ENCODE measurements at places on chromosomes 4 and X.

DNA sequence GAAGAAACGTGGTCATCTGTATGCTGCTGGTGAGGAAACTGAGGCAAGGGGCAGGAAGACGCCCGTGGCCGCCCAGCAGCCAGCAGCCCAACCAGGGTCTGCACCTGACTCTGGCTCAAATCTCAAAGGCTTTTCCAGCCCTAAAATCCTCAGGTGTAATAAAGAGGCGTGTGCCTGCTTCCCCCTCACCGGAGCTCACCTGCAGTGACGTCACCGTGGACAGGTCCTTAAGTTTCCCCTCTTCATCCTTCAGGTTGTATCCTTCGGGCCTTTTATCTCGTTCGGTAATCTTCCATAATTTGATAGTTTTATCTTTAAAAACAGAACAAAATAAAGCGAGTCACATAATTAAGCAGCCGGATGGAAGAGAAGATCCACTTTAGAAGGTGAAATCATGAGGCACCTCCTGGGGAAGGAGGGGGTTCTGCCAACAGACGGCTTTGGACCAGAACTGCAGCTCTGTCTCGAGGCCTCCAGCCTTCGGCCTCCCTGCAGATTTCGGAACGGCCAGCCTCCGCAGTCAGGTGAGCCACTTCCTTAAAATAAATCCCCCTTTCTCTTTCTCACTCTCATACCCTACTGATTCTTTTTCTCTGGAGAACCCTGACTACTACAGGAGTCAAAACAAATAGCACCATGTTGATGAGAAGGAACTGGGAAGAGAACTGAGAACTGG is 96.7 kb downstream of the PPP2R2C start:
- DNase-seq = no peak

- DNase-seq = no peak
Measured at GRCh38 chr4:112109360-112110058, 35.7 kb upstream of the FAM241A start.

DNA sequence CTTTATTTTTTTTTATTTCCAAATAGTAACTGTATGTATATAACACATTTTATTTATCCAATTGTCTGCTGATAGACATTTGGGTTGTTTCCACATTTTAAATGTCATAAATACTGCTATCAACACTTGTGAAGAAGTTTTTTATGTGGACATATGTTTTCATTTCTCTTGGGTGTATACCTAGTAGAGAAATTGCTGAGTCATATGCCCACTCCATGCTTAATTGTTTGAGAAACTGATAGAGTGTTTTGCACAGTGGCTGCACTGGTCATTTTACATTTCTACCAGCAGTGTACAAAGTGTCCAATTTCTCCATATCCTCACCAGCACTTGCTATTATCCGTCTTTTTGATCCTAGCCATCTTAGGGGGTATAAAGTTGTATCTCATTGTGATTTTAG is 567.8 kb downstream of the GBA3 start:
- DNase-seq = no peak

DNA sequence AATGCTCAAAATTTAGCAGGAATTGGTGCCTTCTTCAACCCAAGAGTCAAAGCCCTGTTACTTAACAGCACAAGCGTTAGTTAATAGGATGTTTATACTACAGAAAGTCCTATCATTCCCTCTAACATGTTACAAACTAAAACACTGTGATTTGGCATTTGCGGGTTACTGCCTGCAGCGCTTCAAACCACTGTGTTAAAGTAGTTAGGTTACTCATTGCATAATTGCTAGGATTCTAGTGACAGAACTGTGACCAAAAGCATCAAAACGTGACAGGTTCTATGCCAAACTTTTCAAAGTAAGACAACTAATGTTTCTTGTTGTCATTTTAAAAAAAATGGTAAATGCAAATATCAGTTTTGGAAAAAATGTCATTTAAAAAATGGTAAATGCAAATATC is 442.8 kb upstream of the ZFP42 start:
- no peak for DNase-seq

- DNase-seq = peak; percentile 55
Measured at GRCh38 chr4:2469192-2469984, 482 bp downstream of the RNF4 start.

DNA sequence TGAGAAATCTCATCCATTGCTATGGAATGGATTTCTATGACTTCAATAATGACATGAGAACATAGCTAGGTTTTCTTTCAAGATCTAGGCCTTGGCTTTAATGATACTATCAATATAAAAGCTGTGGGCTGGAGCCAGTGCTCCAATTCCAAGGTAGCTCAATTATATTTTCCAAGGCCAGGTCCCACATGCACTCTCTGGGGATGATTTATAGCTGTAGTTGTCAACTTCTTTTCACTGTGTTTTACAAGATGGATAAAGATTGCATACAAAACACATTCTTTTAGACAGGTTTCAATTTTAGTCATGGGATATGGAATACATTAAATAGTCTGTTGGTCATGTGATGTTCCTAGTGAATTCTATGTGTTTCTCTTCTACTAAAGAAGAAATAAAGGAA is 156.7 kb downstream of the DCAF12L1 start:
- no peak for DNase-seq

GRCh38 chr4:127174616-127175015 is 458.1 kb upstream of the INTU start:
- DNase-seq = no peak

DNA sequence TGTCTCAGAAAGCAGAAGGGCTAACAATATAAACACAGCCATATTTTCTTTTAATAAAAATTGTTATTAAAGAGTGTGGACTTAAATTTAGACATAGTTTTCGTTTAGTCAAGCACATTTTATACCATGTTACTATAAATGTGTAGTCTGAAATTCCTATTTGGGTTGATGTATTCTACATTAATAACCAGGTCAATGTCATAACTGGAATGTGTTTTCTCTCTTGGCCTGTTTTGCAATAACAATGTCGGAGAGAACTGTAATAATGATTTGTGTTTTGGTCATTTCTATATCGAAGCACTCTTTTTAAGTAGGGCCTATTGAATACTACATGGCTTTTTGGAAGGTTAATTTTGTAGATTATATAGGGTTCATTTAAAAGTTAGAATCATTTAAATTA is 5.5 kb downstream of the USO1 start:
- no peak for DNase-seq

- no peak for DNase-seq
Measured at GRCh38 chr4:110550260-110550659, 72.6 kb downstream of the PITX2 start.

DNA sequence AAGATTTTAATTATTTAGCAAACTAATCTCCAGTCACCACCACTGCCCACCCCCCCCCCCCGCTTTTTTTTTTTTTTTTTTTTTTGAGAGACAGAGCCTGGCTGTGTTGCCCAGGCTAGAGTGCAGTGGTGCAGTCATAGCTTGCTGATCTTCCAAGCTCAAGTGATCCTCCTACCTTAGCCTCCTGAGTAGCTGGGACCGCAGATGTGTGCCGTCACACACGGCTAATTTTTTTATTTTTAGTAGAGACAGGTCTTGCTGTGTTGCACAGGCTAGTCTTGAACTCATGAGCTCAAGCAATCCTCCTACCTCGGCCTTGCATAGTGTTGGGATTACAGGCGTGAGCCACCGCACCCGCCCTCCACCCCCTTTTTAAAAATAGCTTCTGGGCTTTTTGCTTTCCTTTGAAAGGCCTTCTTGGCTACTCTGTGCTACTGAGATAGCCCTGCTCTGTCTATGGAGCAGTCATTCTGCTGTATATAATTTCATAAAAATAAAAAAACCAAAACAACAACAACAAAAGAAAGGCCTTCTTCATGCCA is 18.7 kb downstream of the TXLNG start:
- no peak for DNase-seq

GRCh38 chr4:73317092-73317491 is 58.5 kb upstream of the ANKRD17 start:
- no peak for DNase-seq

DNA sequence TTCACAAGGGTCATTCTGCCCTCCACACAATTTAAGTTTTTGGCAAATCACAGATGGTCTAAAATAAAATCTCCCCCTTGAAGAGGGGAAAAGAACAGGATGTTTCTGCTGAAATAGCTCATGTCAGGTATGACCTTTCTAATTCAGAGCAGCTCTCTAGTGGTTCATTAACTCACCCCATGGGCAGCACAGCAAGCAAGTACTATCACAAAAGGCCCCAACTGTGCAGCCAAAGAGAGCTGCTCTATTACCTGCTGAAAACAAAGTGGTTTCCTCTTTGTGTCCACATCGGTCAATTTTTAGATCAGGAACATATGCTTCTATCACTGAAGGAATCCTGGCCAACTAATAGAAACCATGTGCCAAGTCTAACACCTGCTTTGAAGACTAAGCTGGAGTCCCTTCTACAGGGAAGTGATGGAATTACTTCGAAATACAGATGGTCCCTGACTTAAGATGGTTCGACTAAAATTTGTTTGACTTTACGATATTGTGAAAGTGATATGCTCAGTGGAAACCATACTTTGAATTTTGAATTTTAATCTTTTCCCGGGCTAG is 164.3 kb downstream of the ENOX2 start:
- DNase-seq = no peak

- DNase-seq = no peak
Measured at GRCh38 chr4:118846979-118847378, 11.1 kb upstream of the SEC24D start.

DNA sequence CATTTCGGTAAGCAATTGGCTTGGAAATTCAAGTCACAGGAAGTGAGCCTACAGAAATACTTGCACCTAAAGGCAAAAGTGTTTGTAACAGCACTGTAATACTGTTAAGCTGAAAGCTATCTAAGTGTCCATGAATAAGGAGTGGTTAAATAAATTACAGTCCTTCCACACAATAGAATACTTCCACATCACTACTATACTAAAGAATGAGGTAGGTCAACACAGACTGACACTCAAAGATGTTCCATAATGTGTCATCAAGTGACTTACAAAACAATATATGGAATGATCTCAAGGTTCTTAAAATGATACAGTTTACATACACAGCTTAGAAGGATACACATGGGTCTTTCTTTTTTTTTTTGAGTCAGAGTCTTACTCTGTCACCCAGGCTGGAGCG is 27.0 kb downstream of the SLC10A6 start:
- no peak for DNase-seq

GRCh38 chrX:54248309-54248708 is 65.3 kb upstream of the FAM120C start:
- DNase-seq = no peak

GRCh38 chr4:54553001-54553400 is 104.8 kb upstream of the KIT start:
- no peak for DNase-seq

DNA sequence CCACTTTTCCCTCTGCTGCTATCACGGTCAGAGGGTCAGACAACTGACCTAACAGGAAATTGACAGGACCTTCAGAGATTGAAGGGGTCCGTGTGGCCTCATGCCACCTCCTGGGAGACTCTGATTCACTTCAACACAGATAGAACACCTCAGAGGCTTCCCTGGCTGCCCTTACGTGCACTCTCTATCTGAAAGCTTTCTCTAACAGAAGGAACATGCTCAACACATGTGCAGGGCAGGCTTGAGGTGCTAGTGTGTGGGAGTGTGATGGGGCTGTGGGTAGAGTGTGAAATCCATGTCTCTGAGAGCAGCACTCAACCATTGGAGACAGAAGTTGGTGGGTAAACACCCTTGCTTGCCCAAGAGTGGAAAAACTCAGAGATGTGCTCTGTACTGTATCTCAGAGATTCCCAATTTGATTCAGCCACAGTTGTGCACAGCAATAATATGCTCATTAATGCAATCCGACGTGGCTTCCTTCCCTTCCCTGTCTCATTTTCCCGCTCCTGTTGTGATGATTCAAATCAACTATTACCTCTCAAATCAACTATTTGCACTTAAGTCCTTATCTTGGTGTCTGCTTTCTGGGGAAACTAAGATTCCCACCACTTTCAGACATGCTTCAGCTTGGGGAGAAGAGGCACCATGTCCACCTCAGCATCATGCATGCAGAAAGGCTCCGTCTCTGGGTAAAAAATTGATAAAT is 62.0 kb upstream of the MAGEB2 start:
- DNase-seq = no peak

DNA sequence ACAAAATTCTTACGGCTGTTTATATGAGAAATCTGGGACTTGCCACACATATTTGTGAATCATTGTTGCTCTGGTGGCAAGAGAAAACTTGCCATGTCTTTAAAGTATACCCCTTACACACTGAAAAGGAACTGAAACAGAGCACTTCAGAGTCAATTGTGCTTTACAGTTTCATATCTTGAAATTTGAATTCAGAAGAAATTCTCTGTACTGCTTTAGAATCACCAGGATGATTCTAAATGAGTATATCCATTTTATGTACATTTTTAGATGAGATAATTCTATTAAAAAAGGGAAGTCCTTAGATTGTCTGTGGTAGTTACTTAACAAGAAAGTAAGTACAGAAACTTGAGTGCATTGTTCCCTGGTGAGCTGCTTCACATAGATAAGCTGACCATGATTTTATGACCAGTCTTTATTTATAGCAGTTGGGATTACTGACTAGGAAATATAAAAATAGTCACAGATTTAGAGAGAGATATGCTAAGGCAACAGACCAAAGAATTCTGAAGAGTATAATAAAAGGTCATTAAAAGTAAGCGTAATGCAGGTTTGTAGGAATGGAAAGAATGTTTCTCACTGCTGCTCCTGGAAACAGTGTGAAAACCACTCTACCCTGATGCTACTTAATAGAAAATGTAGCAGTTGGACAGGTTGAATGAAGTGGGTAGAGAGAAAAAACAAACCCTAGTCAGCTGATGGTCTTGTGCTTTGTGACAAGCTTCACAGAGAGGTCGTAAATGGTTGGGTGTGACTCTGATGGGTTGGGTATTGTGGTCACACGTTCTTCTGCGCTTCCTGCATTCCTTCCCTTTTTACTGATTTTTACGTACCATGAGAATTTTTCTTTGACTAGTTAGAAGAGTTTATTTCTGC is 41.0 kb downstream of the FNIP2 start:
- DNase-seq = no peak

- no peak for DNase-seq
Measured at GRCh38 chr4:2828758-2829181, 14.9 kb upstream of the ADD1 start.

- DNase-seq = no peak
Measured at GRCh38 chr4:126794363-126794762, 838.4 kb upstream of the INTU start.

GRCh38 chr4:22416403-22416802 is 99.5 kb downstream of the ADGRA3 start:
- no peak for DNase-seq

DNA sequence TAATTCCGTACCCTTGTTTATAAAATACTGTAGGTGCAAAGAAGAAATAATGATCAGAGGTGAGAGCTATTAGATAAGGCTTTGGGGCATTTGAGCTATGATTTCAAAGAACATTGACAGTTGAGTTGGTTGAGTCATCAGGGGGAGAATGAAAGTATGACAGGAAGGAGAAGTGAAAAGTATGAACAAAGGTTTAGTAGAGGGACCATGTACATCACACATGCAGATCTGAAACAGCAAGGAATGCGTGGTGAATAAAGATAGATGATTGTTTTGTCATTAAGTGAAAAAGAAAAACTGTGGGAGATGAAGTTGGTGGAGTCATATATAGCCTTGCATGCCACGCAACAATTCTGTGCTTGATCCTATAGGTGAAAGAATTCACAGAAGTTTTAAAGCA is 163.1 kb downstream of the ARAP2 start:
- no peak for DNase-seq

- no peak for DNase-seq
Measured at GRCh38 chr4:24630937-24631336, 46.6 kb upstream of the DHX15 start.

All from activated CD8-positive, alpha-beta memory T cell treated with anti-CD3 and anti-CD28 coated beads for 1 hour (primary cell).